ENCODE measurements at places on chromosomes 16 and 17. TPM values are rescaled to one million over a fixed set of nuclear protein-coding genes. Genes with fewer than 3 reads are reported as not detected.
A peak's percentile ranks its signal among the peaks of the same experiment; 100 is the strongest.

Gene EVPL
- total RNA-seq: 2.7 TPM

Gene CBX2
- total RNA-seq: 16.3 TPM

Gene ZNF18
- total RNA-seq: 9.5 TPM

Gene KLHL10
- total RNA-seq: 0.43 TPM

Gene CDK5R1
- total RNA-seq: 1.1 TPM

Gene SLC52A1
- 0.13 TPM for total RNA-seq

DNA sequence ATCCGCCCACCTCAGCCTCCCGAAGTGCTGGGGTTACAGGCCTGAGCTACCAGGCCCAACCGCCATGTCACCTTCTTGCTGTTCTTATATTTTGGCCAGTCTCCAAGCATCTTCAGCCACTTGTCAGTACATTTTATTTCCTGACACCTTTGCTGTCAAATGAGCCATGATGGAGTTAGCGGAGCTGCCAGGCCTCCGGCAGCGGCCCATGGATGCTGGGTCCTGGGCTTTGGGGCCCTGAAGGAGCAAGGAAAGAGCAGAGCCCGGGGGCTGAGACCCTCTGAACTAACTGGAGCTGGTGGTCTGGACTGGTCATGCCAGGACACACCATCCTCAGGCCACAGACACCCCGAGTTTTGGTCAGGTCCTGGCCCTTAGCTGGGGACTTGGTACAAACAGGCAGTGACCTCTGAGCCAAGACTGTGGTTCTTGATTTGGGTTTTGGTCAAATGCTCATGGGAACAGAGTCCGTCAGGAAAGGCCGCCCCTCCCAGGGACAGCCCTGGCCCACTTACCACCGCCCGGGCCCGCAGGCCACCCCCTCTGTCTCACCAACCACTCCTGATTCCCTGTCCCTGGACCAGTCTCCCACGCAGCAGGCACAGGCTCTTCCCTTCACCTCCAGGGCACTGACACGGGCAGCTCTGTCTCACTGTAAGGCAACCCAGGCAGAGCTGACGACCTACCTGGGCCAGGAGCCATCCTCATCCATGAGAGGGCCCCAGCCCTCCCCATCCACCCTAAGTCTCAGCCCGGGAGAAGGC is 42.0 kb downstream of the TNFRSF13B start:
- DNase-seq: no peak

- DNase-seq: no peak
Observed at GRCh38 chr16:7321661-7322060, 11.0 kb upstream of the RBFOX1 start.

DNA sequence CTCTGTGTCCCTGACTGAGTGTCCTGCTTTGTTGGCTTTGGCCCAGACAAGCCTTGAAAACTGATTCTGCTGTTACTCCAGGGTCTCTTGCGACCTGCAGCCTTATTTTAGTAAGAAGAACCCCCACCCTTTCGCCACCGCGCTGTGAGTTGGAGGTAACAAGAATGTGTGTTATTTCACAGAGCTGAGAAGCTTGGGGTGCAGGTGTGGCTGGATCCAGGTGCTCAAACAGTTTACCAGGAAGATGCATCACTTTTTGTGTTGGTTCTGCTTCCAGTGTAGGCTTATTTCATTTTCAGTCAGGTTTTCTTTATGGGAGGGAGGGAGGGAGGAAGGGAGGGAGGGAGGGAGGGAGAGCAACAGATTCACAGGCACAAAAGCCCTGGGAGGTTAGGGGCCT is 243.5 kb downstream of the SNX29 start:
- no peak for DNase-seq

- DNase-seq: peak; percentile 94
Observed at GRCh38 chr17:9575381-9576101, at the start of gene STX8. STX8 (minus strand) TSS chr17:9575820; CDS start chr17:9575808, 12 bp downstream.
